ENCODE measurements at places on chromosomes 1 and 21.

DNA sequence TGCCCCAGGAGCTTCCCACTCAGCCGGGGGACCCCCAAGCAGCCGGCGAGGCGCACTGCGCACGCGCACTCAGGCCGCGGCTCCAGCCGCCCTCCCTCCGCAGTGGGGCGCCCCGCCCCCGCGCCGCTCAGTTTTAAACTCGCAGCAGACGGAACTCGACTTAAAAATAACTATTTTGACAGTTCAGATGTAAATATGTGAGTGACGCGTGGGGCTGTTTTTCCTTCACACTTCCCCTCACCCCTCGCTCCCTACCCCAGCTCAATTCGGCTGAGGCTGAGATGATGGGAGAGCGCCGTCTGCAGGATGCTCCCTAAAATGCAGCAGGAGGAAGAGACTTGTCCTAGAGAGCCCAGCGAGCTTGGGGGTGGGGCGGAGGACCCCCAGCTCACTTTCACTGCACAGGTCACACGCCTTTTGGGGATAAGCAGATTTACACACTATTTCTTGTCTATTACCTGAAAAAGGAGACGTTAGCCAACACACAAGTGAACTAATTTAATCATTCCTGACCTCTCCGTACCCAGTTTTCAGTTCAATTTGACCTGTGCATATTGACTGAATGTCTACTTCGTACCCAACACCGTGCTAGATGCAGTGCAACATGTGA lies 8.9 kb upstream of the LEMD1 start:
- peak; percentile 66 for DNase-seq

DNA sequence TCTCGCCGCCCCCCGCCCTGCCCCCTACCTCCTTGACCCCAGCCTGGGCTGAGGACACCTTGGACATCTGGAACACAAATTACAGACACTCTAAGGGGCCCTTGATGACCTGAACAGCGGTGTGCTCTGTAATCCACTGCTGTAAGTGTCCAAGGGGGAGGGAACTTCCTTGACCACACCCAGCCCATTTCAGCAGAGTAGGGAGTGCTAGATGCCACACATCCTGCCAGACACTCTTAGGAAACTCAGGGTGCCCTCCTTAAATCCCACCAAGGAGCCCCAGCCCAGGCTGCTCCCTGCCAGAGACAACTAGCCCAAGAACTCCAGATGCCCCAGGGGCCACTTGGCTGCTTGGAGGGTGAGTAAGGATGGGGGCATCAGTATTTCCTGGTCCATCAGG lies 282.2 kb downstream of the RRAGC start:
- DNase-seq = no peak

GRCh38 chr1:91066538-91066937 lies 44.7 kb upstream of the ZNF644 start:
- DNase-seq = no peak

GRCh38 chr1:220356981-220357850 lies 85.0 kb upstream of the RAB3GAP2 start:
- no peak for DNase-seq

DNA sequence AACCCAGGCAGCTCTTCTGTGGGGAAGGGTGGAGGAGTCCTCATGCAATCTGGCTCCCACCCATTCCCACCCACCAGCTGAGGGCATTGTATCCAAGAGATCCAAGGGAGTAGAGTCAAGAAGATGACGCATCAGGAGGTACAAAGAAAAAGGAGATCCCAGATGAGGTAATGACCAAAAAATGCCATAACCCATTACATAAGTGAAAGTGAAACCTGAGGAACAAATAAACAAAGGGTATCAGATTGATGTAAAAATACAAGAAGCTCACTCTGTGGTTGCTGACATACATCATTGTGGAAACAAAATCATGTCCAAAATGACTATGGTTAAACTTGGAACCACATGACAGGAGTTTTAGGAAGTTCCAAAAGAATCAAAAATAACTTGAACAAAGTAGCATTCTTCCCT lies 42.5 kb downstream of the CCN1 start:
- no peak for DNase-seq

- DNase-seq = no peak
These were observed 1222.1 kb upstream of the NCAM2 start for GRCh38 chr21:19776076-19776475.

DNA sequence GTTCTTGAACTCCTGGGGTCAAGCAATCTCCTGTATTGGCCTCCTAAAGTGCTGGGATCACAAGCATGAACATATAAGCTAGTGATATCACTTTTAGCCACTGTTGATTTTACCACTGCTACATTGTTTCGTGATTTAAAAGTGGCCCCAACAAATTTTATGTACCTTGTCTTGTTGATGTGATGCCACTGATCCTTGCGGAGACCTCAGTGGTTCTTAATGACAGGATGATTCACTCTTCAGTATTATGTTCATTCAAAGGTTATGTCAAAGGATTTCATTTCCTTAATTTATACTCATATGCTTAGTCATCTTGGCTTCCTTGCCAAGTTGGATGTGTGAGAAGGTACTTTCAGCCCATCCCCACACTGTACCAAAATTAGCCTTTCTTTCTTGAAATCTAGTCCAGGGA lies 12.1 kb downstream of the PRKACB start:
- no peak for DNase-seq

- no peak for DNase-seq
These were observed 84.3 kb downstream of the ELAVL4 start for GRCh38 chr1:50193002-50193401.

GRCh38 chr1:58047265-58047858 lies 499.2 kb downstream of the OMA1 start:
- DNase-seq = peak; percentile 25

GRCh38 chr1:164477343-164477742 lies 81.6 kb upstream of the PBX1 start:
- no peak for DNase-seq

DNA sequence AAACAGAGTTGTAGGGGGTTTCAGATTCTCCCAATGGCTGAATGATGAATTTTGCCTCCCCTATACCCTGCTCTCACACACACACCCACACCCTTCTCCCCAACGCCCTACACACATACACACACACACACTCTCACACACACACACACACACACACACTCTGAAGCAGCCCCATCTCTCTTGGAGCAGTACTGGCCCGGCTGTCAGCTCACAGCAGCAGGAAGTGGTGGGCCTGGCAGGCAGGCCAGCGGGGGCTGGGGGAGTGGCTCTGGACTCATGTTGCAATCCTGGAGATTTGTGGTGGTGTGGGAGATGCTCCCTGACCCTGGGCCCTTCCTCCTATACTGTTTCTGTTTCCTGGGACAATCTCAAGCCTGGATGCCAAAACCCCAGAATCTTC lies 2.2 kb downstream of the IKBKE start:
- DNase-seq = no peak

GRCh38 chr1:160018900-160019299 lies 12.9 kb downstream of the PIGM start:
- no peak for DNase-seq

- no peak for DNase-seq
These were observed 241.2 kb downstream of the PTBP2 start for GRCh38 chr1:96962751-96963211.

DNA sequence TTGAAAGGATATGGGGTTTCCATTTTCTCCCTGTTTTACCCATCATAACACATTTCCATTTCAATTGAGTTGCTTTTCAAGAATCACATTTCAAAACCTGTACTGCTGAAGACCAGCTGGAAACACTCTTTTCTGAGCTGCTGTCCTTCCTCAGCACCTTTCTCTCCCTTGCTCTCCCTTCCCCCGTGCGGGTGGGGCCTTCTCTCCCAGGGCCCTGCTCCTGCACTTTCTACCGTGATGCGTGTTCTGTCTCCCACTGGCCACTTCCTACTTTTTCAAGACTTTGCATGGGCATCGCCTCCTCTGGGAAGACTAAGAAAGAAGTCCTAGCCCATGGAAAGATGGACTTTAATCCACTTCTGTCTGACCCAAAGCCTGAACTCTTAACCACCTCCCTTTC lies 390.4 kb downstream of the PTPRU start:
- no peak for DNase-seq

- DNase-seq = no peak
These were observed 32.8 kb downstream of the EPRS1 start for GRCh38 chr1:220013497-220013896.

DNA sequence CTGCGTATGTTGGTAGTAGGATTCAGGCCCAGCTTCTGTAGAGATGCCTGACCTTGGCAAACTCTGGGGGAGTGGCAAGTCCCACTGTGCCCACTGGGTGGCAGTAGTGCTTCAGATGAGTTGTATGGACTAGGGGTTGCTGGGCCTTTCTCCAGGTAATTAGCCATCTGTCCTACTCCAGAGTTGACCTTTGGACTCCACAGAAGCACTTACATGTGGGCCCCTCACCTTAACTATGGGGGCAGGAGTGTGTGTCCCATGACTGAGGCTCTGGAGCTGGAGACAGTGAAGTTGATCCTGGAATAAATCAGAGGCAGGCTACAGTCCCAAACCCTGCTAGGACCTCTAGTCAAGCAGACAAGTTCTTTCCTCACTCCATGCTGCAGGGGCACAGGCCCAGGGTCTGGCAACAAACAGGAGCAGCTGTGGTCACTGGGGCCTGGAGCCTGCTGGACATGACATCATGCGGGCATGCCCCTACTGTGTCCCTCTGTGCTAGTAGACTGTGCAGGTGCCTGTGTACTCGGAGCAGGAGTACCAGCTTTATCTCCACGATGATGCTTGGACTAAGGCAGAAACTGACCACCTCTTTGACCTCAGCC lies 4.6 kb downstream of the DMAP1 start:
- DNase-seq = peak; percentile 93

- no peak for DNase-seq
These were observed 105.9 kb upstream of the SLC45A1 start for GRCh38 chr1:8211883-8212579.

- no peak for DNase-seq
These were observed 42.5 kb downstream of the CNST start for GRCh38 chr1:246608616-246609376.

DNA sequence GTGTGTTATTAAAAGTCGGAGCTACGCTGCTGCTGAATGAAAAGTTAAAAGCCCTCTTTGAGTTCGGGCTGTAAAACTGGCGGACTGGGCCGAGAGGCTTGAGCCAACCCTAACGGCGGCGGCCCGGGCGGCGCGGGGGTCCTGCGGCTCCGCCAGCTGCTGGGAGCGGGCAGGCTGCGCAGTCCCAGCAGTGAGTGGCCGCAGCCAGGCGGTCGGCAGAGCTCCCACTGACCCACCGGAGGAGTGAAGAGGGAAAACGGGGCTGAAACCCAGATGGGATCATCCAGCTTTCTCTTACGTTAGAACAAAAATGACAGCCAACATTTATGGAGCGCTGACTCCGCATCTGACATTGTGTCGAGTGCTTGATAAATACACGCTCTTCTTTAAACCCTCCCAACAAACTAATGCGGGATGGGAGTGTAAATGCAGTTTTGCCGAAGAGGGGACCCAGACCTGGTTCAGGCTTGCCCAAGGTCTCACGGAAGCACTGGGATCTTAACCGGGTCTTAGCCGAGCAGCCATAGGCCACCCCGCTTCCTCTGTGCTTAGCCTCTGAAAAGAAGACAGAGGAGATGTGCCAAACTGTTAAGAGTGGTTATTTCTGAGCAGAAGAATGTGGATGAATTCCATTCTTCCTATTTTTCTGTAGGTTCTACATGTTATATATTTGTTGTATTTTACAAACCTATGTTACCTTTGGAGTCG lies 3.5 kb downstream of the GRHL3 start:
- DNase-seq = no peak

DNA sequence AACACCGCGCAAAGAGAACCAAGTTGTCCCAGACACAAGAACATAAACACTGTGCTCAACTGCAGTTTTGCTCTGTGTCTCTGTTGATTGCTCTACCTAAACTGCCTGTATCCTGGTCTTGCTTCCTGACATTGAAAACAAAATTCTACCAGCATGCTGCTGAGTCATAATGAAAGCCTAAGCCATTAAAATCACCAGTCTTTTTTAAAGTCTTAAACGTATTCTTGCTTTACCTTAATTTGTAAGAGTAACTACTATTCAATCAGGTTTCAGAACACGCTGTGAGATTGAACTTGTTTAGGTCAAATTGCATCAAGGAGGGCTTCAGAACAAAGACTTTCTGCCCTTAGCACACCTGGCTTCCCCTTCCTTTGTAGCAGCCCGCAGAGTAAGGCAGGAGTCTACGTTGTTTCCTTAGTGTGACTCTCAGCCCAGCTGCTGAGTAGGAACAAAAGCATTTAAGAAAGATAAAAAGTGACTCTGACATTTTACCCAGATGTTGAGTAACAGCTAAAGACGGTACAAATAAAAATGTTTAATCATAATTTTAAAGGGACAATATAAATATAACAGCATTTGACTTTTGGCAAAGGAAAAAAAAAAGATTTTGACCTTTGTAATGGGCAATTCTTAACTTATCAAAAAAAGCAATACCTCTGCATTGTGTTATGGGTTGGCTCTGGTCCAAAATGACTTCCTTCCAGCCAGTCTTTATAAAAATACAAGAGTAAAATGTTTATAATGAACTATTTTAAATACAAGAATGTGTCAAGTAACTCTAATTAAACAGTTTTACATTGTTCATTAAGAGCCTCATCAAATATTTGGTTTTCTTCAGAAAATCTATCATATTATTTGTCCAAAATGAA lies 186.9 kb upstream of the ADGRL4 start:
- DNase-seq = no peak

- DNase-seq = peak; percentile 6
These were observed 39.0 kb downstream of the MRPL37 start for GRCh38 chr1:54239035-54239383.

DNA sequence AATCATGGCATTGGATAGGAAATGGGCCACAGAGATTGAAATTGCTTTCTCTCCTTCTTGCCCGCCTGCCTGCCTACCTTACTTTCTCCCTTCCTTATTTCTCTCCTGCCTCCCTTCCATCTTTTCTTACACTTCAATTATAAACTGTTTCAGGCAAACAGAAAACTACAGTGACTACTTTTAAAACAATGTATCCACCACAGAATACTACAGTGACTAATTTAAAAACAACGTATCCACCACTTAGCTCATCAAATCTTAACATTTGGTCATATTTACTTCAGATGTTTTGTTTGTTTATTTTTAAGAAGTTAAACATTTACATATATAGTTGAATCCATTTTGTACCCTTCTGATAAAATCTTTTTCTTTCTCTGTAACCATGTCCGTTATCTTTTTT lies 54.4 kb downstream of the SNRPE start:
- no peak for DNase-seq

- DNase-seq = no peak
These were observed 4.3 kb downstream of the GALNT2 start for GRCh38 chr1:230071316-230071715.

- no peak for DNase-seq
These were observed 73.7 kb downstream of the LAMC1 start for GRCh38 chr1:183096894-183097293.
